ENCODE measurements at places on chromosomes 12 and 14.

DNA sequence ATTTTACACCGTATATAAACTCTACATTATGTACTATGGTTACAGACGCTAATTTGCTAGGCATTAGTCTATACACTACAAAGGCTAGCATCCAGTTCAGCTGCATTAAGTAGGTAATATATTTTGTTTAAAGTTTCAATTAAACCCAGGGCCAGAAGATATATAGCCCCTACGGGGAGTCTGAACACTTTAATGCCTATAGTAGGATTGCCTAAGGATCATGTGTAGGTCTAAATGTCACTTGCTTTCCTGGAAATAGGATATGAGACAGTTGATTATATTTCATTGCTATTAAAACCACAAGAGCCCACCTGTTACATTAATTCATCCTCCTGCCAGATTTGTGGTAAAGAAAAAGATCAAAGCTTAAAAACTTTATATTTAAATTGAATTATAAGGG lies 286.9 kb downstream of the TMTC2 start:
- no peak for DNase-seq

- DNase-seq = no peak
Measured at GRCh38 chr14:89899291-89899690, 55.2 kb downstream of the EFCAB11 start.

GRCh38 chr14:68541178-68541896 lies 251.5 kb downstream of the ZFP36L1 start:
- DNase-seq = no peak

DNA sequence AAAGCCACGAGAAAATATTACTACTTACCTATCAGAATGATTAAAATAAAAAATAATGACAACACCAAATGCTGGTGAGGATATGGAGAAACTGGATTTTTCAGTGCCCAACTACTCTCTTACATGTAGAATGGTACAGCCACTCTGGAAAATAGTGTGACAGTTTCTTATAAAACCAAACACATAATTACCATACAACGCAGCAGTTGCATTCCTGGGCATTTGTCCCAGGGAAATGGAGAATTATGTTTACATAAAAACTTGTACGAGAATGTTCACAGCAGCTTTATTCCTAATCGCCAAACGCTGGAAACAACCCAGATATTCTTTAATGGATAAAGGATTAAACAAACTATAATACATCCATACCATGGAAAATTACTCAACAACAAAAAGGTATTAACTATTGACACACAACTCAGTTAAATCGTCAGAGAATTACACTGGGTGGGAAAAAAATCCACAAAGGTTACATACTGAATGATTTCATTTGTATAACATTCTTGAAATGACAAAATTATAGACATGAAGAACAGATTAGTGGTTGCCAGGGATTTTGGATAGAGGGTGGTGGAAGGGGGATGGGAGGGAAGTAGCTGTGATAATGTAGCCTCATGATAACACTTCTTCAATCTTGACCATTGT lies 35.4 kb downstream of the TAOK3 start:
- DNase-seq = no peak

DNA sequence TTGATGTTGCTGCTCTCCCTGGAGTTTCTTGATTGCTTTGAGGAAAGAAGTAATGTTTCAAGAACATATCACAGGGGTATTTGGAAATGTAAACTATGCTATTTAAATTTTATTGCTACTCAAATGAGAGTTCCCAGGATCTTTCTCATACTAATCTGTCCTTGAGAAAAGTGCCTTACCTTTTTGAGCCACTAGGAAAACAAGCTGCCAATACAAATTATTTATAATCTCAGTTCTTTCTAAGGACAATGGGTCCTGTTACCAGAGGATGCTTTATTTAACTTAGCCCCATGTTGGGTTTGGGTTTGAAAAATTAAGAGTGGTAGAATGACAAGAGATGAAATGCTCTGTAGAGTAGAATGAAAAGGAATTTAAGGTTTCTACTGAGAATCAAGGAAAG lies 258.2 kb upstream of the PRKD1 start:
- DNase-seq = no peak

- DNase-seq = no peak
Measured at GRCh38 chr12:65500091-65500900, 221.8 kb downstream of the MSRB3 start.

- DNase-seq = no peak
Measured at GRCh38 chr14:50677527-50678063, 9.5 kb upstream of the SAV1 start.

GRCh38 chr14:99749142-99749541 lies 44.1 kb upstream of the EML1 start:
- DNase-seq = no peak

GRCh38 chr12:23084236-23084995 lies 459.4 kb downstream of the ETNK1 start:
- peak; percentile 81 for DNase-seq

DNA sequence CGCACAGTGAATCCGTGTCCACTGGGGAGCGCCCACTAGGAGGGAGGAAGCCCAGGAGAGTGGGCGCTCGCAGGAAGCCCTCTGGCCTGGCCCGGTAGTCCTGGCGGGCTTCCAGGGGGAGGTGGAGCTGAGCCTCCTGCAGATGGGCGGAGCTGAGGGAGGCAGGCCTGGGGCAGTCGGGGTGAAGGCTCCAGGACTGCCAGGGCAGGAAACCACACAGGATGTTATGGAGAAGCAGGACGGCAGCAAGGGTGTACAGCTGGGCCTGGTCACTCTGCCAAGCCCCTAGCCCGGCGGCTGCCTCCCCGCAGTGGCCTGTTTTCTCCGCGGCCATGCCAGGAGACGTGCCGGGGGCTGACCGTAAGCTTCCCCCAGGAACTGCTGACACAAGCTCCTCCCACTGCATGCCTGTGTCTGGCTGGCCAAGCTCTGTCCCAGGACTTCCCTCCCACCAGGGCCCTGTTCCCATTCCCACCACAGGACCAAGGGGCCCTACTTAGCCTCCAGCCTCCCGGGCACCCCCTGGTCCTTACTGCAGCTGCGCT lies 143.4 kb upstream of the C14orf180 start:
- DNase-seq = no peak

DNA sequence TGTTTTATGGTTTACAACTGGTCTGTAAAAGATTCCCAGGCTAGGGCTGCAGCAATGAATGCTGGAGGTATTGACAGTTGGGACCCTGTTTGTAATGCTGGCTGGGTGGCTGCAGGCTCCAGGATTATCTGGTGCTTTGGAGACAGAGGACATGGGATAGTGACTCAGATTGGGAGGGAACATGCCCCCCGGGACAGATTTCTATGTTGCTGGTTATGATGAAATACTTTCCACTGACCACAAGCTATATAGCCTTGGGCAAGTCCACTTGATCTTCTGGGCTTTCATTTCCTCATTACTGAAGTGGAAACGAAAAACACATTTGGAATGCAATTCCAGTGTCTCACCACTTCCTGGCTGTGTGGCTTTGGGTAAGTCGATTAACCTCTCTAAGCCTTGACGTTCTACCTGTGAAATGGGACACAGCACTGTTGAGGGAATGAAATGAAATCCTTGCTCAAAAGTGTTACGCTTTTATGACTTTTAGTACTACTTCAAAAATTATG lies 6.3 kb upstream of the TPCN1 start:
- no peak for DNase-seq

DNA sequence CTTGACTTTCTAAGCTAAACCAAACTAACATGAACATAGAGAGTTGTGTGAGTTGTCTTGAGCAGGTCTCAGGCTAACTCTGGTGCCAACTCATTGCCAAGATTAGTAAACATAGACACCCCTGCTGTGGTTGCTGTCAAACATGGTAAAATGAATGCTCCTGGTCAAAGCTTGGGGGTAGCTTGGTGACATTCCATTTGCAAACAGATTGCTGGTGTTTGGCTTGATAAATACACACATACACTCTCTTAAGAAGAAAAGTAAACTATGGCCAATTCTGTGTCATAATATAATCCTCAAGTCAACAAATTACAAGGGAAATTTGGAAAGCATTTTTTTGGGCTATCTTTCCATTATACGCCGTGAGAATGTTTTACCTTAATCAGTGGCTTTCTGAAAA lies 386.4 kb upstream of the PDE3A start:
- DNase-seq = no peak

GRCh38 chr14:75941030-75941429 lies 40.8 kb downstream of the TGFB3 start:
- no peak for DNase-seq

DNA sequence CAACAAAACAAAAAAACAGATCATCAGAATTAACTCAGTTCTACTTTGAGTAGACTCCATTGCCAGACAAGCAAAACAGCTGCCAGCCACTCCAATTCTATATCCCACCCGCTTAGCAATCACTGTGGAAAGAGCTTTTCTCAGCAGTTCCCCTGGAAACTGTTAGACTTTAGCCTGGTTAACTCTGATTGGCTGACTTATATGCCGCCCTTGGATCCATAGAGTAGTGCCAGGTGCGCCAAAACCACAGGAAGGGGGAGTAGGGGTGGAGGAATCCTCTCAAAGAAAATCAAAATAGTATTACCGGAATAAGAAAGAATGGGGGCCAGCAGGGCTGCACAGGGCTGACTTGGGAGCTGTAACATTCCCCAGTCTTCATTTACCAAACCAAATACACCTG lies 5.4 kb upstream of the EML5 start:
- DNase-seq = peak; percentile 40

DNA sequence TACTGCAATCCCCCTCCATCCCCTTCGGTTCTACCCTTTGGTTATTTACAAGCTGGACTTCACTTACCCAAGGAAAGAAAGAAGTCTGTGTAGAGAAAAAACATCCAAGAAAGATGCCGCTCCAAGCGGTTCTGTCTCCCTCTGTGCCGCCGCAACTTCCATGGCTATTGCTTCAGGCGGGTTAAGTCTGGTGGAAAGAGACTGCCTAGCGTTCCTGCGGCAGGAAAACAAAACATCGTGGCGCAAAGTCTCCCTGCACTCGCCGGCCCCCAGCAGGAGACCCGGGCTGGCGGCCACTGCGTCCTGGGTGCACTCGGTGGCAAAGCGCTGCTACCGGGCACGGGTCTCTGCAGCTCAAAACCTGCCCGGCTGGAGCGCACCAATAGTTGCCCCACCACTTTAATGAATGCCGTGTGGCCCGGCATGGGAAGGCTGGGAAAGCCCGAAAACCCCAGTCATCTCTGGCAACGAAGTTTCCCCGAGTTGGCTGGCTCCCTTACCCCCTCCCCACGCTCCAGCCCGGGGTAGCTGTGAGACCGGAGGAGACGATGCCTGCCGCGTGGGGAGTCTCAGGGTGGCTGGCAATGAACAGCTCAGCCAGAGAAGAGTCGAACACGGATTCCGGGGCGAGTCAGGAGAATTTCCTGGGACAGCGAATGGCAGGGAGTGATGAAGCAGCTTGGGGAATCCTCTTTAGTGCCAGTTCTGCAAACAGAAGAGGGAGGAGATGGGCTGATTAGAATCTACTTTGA lies 3.5 kb upstream of the KCNK10 start:
- DNase-seq = peak; percentile 13

- DNase-seq = no peak
Measured at GRCh38 chr12:76618031-76618430, 58.5 kb upstream of the OSBPL8 start.

GRCh38 chr12:9032202-9032964 lies 43.0 kb downstream of the KLRG1 start:
- DNase-seq = no peak

GRCh38 chr12:4261655-4262054 lies 11.9 kb upstream of the CCND2 start:
- no peak for DNase-seq

GRCh38 chr12:131882804-131883520 lies 11.5 kb upstream of the ULK1 start:
- DNase-seq = no peak

DNA sequence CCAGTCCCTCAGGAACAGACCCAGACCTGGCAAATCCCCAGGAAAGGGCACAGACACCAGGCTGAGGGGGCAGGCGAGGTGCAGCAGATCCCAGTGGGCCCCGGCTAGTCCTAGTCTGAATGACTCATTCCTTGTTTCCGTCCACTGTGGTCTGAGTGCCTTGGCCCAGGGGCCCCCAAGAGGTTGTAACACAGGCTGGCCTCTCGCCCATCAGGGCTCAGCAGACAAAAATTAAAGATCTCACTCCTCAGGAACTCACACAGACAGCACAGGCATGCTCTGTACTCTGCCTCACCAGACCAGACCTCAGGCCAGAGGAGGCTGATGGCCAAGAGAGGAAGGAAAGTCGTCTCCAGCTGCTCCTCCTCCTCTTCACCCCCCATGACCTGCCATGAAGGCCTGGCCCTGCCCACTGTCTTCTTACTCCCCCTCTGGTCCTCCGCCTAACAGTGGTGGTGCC lies 7.7 kb upstream of the LTBP2 start:
- DNase-seq = no peak

DNA sequence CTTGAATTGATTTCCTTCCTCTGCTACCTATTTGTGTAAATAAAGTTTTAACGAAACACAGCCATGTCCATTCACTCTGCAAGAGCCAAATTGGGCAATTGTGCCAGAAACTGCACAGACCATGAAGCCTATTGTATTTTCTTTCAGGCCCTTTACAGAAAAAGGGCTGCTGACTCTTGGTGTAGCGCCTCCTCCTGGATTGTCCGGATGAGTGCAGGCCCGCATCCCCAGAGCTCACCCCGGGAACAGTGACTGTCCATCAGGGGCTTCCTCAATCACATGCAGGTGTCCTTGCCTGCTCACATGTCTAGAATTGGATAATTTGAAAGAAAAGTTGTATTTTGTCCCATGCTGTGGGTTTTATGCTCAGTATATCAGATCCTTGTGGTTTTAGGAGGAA lies 1282.2 kb downstream of the AACS start:
- DNase-seq = no peak

DNA sequence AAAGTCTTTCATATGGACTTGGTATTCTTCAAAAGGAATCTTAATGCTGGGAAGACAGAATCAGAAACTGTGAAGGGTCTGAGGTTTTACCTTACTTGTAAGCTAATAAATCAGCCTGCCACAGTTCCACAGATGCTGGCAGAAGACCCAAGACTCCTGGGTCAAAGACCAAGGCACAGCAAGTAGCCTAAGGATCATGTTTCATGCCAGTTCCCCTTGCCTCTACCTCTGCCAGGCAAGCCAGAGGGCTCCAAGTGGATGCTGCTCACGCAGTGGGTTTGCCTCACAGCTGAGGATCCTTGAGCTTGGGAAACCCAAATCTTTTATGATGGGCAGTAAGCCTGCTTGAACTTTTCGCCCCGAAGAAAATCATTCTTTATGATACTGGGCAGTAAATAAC lies 15.2 kb upstream of the RXYLT1 start:
- DNase-seq = no peak

DNA sequence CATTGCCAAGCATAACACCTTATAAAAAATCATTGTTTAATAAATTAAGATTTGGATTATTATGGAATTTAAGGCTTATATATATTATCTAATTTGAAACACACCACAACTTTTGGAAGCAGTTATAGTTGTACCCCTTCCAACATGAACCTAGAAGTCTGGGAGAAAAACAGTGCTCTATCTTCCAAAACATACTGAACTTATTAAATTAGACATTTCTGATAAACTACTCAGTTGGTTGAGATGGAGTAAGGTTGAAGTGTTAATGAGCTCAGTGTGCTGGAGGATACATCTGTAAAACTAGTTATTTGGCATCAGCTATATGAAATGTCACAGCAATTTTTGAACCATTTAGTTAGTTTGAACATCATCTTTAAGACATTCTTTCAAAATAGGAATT lies 227.4 kb downstream of the ALX1 start:
- DNase-seq = no peak
